HCT116 (cell line): ENCODE measurements at places on chromosomes 2 and 18.
A peak's percentile ranks its signal among the peaks of the same experiment; 100 is the strongest.

DNA sequence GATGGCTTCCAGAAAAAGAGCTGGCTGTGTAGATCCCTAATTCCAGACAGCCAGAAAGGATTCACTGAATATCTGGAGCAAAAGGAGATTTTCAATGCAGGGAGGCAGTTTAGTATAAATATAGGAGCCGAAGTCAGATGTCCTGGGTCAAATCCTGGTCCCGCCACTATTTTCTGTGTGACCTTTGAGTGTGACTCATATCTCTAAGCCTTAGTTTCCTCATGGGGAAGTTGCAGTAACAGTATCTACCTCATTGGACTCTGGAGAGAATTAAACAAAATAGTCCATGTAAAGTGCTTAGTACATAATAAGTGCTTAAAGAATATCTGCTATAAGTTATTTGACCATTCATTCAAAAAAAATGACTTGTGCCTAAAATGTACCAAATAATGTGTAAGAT is 52.1 kb upstream of the ITGA6 start:
- DNase-seq, result no peak

DNA sequence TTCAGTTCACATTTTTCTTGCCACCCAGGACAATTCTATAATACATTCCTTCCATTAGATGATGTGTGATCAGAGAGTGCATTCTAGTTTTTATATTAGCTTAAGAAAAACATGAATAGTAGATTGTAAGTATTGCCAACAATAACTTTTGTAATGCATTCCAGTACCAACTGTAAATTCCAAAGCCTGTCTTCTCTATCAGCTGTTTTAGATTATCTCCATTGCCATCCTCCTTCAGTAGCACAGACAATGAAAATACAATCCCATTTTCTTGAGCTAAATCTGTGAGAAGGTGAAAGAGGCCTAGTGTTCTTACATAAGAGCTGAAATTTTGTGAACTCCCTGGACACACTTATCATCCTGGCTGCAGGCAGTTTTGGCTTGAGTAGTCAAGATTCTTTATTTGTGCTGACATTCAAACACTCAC is 103.9 kb downstream of the CCBE1 start:
- no peak for DNase-seq

DNA sequence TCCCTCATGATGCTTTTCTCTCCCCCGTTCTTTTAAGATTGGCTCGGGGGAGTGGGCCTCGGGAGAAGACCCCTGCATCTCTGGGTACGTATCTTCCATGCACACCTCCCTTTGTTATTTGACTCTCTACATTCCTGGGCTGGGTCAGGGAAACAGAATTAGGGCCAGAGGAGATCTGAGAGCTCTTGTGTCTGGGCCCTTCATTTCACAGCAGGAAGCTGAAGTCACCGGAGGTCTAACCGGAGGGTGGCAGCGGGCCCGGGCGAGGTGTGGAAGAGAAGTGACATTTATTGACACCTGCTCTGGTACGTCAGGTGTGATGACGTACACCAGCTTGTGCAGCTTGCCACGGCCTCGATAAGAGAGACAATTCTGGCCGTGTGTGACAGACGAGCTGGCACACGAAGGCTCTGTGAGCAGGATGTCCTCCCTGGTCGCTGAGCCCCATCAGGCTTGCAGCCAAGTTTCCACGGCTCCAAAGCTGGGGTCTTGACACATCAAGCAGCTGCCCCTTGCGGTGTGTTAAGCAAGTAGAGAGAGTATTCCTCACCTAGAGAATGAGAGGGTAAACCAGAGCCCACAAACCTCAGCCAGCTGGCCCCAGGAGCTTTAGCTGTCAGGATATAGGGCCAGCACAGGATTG is 30.4 kb downstream of the TOGARAM2 start:
- DNase-seq, result no peak

GRCh38 chr2:168056242-168056787 is 191.1 kb downstream of the STK39 start:
- no peak for DNase-seq

- no peak for DNase-seq
These were observed 894 bp upstream of the GCC2 start for GRCh38 chr2:108447947-108448677.

DNA sequence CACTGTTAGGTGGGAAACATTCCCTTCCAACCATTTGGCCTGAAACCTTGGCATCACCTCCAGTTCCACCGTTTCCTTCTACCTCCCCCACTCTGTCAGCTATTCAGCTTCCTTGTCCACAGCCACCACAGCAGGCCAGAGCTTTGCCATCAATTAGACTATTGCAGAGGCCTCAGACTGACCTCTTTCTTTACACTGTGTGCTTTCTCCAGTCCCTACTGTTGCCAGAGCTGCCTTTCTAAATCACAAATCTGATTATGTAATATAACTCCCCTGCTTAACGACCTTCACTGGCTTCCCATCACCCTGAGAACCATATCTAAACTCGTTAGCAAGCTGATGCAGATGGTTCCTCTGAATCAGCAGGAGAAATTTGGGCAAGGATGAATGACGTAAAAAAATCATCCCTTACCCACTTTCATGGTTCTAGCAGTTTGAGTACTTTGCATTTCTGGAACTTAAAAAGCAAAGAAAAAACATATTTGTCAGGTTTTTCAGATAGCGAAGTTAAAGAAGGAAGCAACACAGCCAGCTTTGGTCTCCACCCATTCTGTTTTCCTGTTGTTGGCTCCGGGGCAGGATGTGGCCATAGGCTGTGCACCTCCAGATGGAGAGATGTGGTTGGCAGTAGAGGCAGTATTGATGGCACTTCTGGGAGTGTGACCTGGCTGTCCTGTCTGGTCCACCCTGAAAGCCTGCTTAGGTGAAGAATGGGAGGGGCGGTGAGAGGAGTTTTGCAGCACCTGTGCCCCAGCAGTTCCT is 422.1 kb downstream of the PARD3B start:
- no peak for DNase-seq

DNA sequence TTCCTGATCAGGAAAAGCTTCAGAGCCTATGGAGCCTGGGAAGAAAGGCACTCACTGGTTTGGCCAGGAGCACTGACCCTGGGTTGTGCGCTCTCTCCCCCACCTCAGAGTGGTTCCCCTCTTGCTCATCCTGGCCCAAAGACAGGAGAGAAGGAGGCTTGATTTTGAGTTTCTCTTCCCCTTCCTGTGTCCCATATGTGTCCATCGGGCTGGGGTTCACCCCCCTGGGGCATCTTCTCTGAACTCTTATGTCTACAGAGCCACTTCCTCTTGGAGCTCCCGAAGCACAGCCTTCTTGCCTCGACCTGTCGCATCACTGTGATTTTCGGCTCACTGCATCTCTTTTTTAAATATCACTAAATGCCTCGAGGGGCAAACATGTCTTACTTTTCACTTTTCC is 692.3 kb downstream of the RNF144A start:
- no peak for DNase-seq

GRCh38 chr2:100625717-100626116 is 62.9 kb downstream of the PDCL3 start:
- no peak for DNase-seq

- DNase-seq, result no peak
These were observed 482.0 kb downstream of the PTPRM start for GRCh38 chr18:8049147-8049546.

DNA sequence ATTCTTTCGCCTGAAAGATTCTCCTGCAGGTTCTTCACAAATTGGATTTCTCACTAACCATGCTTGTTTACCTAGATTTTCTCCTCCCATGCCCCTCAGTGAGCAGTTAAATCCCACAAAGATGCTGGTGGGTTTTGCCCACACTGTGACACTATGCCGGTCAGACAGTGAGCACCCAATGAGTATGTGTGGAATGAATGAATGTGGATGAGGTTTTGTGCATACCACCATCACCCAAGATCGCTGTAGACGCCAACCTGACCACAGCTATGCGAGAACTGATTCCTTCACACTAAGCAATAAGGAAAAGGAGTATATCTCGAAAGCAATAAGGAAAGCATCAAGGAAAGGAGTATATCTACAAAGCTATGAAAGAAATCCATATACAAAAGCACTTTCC is 116.7 kb downstream of the PID1 start:
- no peak for DNase-seq

DNA sequence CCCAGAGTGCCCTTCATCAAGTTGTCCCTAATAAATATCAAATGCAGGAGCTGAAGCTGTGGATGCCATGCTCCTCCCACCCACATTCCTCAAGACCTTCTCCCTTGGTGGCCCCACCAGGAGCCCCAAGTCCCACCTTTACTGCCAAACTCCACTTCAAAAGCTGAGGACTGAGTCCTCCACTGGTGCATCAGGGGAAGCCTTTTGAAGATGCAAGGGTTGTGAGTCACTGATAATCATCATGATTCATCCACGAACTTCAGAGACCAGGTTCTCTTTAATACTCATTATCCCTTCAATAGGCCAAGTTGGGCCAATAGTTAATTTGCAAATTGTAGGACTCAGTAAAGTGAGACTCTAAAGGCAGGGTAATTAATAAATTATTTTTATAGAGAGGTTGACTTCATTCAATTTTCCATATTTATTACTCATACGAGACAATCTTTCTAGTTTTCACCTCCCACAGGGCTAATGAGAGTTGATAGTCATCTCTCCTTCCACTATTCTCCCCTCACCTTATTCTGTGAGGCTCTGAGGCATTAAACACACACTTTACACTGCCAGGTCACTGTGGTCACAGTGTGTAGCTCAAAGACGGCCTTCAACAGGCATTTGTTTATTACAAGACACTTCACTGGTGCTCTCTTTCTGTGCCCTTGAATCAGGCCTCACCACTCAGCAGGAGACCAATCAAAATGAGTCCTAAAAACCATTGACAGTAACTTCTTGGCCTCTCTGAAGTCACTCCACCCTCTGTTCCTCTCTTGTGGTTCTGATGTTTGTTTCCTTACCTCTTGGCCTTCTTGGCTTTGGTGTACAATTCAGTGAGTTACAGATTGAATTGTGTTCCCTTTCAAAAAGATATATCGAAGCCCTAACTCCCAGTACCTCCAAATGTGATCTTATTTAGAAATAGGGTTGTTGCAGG is 99.9 kb downstream of the TRIB2 start:
- DNase-seq, result peak; percentile 71

- peak; percentile 12 for DNase-seq
These were observed 18.8 kb upstream of the FN1 start for GRCh38 chr2:215454519-215455246.

DNA sequence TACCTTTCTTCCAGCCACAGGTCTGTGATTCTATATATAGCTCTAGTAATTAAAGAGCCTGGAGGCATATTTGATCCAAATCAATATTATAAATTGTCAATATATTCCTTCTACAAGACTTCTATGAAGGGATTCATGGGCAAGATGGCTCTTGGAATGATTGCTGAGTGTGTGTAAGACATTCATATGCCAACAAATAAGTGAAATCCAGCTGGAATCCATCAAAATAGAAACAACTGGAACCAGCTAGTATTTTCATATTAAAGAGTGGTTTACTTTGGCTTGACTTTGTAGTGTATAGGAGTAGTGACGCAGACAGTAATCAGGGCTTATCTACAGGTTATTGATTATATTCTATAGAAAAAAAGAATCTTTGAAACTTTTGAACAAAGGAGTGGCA is 83.4 kb downstream of the CALCRL start:
- no peak for DNase-seq

GRCh38 chr2:62556086-62556485 is 50.1 kb upstream of the TMEM17 start:
- no peak for DNase-seq

GRCh38 chr18:55243857-55244256 is 284.6 kb upstream of the CCDC68 start:
- no peak for DNase-seq

DNA sequence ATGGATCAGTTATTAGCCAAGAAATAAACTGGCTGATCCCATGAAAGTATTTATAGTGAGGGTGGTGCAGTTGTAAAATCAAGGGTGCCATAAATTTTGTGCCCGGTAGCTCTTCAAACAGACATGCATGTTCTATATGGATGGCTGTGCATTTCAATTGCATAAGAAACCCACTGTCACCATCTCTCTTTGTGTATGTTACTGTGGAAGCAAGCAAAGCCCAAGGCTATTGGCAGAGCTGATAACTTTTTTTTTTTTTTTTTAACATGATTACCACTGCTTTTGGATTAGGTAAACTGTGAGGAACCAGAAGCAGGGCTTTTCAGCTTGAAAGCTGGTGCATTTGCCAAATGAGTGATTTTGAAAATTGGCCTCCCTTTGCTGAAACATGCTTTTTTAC is 332.6 kb downstream of the SOX11 start:
- DNase-seq, result no peak

GRCh38 chr2:3857576-3857975 is 154.2 kb downstream of the DCDC2C start:
- DNase-seq, result no peak

- peak; percentile 31 for DNase-seq
These were observed 2.4 kb upstream of the LDLRAD4 start for GRCh38 chr18:13216092-13216582.

- no peak for DNase-seq
These were observed 395.1 kb downstream of the FBXO15 start for GRCh38 chr18:73752546-73752945.

DNA sequence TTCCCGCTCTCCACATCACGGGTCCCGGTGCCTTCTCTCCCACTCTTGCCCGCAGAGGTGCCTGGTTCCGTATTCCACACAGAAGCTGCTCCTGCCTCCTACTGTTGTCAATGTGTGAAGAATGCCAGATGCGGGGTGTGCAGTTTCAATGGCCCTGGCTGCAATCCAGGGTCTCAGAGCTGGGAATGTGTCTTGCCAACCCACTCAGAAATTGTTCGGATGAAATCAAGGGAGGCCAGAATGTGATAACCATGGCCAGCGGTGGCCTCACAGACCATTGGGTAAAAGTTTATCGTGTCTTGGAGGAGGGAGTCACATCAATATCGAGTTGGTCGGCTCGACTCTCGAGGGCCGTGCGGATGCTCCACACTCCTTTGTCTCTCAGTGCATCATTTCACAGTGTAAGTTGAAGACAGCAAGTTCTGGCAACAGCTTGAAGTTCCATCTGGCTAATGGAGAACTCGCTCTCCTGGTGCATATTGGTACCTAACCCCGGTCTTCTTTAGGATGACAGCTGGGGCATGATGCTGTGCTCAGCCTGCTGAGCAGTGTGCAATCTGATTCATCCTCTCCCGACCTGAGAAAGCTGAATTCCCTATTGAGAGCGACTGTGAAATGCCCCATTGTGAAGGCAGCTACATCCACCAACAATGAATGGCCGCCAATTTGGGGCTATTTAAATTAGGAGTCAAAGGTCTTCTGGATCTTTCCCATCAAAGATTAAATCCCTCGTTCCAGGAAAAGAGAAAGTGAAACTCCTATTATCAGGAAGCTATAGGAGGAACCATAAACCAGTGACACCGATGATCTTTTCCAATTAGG is 389.0 kb downstream of the SOX11 start:
- no peak for DNase-seq
